SK-N-SH (cell line): ENCODE measurements at places on chromosomes 5 and 9. TPM values are rescaled to one million over a fixed set of nuclear protein-coding genes. Genes with fewer than 3 reads are reported as not detected.

Gene PCDHB11
- 0.41 and 0.61 TPM in 2 replicates for polyA plus RNA-seq

Gene CCL27
- 0.10 TPM in 1 of 2 replicates, not detected in the other for polyA plus RNA-seq

Gene C5orf34
- 2.9 and 3.5 TPM in 2 replicates for polyA plus RNA-seq

Gene CARD9
- polyA plus RNA-seq = 1.1 and 1.7 TPM in 2 replicates

Gene CLTA
- polyA plus RNA-seq = 222 and 260 TPM in 2 replicates

Gene CD74
- 0.15 and 0.26 TPM in 2 replicates for polyA plus RNA-seq

Gene PPP1R2B
- polyA plus RNA-seq = not detected in 2 replicates

Gene IL33
- polyA plus RNA-seq = not detected in 2 replicates

Gene NRARP
- polyA plus RNA-seq = 3.9 and 4.2 TPM in 2 replicates

Gene TAF11L10
- not detected in 2 replicates for polyA plus RNA-seq

DNA sequence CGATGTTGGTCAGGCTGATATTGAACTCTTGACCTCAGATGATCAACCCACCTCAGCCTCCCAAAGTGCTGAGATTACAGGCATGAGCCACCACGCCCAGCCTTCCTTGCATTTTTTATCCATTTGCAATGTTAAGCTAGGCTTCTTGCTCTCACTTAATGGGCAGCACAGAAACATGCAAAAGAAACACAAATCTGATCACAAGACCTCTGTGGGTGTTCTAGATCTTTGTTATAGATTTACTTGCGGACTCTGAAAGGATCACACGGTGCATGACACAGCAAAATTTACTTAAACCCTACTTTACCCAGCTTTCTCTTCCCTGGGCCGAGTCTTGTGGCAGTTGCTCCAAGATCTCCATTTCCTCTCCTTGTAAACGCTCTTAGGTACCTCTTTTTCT, 71.3 kb downstream of the PSAT1 start:
- DNase-seq = no peak

GRCh38 chr9:89835666-89836065, 230.9 kb downstream of the GADD45G start:
- no peak for DNase-seq

DNA sequence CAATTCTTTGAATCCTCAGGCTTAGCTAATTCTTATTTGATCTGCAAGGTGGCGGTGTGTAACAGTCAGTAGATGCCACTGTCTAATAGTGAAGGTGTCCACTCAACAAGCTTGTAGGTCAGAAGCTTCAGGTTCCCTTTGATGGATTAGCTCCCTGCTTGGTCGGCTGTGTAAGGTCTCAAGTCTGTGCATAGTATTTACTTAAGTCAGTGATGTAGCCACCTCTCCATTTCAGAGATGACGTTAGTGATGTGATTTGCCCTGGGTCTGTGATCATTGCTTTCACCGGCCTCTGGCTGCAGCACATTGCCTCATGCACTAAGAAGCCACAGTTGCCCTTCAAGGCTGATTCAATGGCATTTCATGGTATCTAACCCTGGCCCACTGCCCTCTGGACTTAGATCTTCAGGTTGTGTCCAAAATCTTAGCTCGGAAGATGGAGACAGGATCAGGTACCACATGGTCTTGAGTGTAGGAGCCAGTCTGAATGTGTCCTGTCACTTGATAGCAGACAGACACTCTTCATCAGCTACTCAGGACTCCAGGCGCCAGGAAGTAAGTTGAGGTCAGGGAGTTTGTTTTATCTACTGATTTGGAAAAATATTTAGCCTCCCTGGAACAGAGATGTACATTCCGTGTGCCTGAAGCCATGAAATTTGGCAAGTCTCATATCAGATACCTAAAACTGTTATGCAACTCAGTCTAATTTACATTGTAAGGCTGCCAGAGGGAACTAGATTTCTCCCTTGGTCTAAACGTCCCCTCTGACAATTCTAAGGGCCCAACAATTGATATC, 42.9 kb downstream of the SUB1 start:
- no peak for DNase-seq

DNA sequence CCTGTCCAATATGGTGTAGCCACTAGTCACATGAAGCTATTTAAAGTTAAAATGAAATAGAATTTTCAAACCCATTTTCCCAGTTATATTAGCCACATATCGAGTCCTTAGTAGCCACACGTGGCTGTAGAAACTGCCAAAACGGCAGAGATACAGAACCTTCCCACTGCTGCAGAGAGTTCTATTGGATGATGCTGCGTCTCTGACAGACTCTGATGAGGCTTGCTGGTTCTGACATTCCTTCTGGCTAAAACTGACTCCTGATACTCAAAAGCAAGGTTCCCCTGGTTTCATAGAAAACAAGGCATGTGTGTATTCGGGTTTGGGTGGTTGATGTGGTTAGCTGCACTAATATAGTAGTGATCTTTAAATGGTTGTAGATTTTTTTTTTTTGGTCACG, 91.5 kb downstream of the TLE4 start:
- no peak for DNase-seq

DNA sequence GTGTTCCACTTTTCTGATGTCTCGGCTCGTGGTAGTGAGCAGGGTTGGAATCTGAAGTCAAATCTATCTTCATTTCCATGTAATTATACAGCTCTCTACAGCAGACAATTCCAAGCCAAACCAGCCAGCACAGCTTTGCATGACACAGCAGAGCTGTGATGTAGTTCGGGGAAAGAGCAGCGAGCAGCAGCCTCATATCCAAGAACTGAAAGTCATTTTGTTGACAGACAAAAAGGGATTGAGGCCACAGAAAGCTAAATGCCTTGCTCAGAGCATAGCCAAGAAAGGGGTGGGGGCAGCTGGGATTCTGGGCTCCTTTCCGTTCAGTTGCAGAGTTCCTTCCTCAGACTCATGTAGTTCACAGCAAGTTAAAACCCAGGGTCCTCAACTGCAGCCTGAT, 32.1 kb downstream of the LCP2 start:
- no peak for DNase-seq

DNA sequence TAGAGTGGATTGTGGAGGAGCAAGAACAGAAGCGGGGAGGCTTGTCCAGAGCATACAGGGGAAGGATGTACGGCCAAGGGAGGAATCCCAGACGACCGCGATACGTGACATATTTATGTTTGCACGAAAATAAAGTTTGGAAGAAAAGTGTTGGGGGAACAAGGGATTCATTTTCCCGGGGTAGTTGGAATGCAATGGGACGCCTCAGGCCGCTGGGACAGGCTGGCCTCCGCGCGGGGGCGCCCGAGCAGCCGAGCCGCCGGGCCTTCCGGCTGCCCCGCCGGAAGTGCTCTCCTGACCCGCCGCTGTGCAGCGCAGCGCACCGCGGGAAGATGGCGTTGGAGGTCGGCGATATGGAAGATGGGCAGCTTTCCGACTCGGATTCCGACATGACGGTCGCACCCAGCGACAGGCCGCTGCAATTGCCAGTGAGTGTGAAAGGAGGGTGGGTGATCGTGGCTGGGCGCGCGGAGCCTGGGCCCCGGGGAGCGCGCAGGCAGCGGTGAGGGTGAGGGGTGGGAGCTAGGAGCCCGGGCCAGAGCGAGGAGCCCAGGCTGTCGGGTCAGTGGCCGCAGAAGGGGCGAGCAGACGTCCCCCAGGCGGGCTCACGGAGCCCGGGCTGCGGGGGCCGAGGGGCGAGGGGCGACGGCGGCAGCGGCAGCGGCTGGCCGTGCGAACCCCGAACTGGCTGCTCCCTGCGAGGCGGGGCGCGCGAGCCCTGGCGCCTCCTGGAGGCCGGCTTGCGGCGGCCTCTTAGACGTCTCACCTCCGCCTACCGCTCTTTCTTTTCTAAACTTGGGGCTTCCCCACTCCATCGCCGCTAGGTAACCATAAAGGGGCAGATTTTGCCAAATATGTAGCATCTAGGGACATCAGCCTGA, at the start of gene PHAX:
TSS of gene PHAX (plus strand) at position 317 of the 881 bp plus-strand sequence. CDS start at position 333, 16 bp downstream.
- DNase-seq = peak; percentile 94

GRCh38 chr5:151225475-151225874, 1.6 kb upstream of the CCDC69 start:
- DNase-seq = no peak

- DNase-seq = no peak
Observed at GRCh38 chr5:120103495-120103894, 360.6 kb upstream of the PRR16 start.

- DNase-seq = no peak
Observed at GRCh38 chr9:114077162-114077837, 800 bp downstream of the AMBP start.

DNA sequence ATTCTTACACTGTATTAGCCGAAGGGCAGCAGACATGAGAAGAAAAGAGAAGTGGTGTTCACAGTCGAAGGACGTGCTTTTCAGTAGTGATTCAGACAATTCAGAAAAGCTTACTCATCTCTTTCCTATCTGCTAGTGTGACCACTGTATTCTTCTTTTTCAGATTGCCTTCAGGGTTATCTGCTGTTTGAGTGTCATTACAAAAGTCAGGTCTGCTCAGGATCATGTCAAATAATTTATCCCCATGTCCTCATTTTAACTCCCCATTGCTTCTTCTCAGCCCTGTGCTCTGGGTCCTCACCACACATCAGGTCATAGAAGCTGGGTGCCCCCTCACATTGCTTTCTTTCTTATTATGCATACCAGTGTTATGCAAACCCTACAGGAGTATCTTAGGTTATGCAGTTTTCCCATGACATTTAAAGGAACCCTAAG, 394.0 kb downstream of the CETN3 start:
- peak; percentile 30 for DNase-seq

- DNase-seq = no peak
Observed at GRCh38 chr5:159609359-159609758, 279.1 kb upstream of the IL12B start.

- DNase-seq = no peak
Observed at GRCh38 chr9:35519692-35520363, 29.9 kb downstream of the RUSC2 start.

GRCh38 chr5:32539981-32540845, 45.1 kb upstream of the SUB1 start:
- no peak for DNase-seq

DNA sequence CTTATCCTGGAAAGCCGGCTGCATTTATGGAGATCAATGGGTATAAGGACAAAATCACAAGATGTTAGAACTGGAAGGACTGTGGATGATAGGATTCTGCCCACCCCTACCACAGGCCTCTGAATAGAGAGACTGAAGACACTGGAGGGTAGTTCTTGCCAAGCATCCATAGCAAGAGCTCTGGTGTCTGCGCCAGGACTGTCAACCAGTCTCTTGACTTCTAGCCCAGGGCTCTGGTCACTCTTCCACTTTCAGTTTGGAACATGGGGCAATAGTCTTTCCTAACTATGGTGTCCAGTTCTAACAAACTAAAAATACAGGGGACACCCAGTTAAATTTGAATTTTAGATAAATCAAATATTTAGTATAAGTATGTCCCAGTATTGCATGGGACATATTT, 23.4 kb downstream of the LARP1 start:
- DNase-seq = no peak

DNA sequence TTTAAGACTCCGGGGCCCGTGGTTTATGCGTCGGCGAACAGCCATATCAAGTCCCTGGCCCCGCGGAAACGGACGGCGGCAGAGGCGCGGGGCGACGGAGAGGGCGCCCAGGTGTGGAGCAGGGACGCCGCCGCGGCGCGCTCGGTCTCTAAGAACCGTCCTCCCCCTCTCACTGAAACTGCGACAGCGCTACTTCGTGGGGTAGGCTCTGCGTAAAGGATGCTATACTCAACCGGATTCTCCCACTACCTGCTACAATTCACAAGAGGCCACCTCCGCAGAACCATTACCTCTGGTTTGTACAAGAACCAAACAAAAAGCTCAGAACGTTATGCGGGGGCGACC, 404 bp downstream of the MRNIP start:
- DNase-seq = peak; percentile 72

DNA sequence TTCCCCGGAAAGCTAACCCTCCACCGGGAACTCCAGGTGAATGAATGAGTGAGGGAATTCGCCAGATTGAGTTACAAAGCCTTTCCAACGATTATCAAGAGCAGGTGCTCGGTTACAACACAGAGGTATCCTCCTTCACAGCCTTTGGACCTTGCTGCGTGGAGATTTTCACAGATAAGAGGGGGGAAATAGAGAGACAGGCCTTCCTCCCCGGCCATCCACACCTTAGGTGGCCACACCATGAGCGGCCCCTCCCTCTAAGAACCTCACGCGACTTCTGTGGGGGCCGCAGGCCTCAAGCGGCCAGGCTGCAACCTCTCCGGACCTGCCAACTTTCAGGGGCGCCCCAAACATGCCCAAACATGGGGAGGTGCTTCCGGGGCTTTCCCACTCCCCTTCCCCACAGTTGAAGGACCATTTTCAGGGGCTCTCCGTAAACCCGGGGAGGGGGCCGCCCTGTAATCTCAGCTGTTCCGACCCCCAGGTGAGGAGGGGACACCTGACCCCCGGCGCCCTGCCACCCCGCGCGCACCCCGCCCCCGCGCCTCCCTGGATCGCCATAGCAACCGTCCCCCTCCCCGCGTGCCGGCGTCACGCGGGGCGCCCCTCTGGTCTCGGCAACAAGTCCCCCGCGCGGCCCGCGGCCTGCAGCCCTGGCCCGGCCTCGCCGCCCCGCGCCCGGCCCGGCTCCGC, 603 bp downstream of the DENND1A start:
- DNase-seq = no peak

- DNase-seq = no peak
Observed at GRCh38 chr5:1000329-1000728, 8.3 kb upstream of the NKD2 start.

- peak; percentile 63 for DNase-seq
Observed at GRCh38 chr5:76025069-76025468, 58.1 kb upstream of the SV2C start.

DNA sequence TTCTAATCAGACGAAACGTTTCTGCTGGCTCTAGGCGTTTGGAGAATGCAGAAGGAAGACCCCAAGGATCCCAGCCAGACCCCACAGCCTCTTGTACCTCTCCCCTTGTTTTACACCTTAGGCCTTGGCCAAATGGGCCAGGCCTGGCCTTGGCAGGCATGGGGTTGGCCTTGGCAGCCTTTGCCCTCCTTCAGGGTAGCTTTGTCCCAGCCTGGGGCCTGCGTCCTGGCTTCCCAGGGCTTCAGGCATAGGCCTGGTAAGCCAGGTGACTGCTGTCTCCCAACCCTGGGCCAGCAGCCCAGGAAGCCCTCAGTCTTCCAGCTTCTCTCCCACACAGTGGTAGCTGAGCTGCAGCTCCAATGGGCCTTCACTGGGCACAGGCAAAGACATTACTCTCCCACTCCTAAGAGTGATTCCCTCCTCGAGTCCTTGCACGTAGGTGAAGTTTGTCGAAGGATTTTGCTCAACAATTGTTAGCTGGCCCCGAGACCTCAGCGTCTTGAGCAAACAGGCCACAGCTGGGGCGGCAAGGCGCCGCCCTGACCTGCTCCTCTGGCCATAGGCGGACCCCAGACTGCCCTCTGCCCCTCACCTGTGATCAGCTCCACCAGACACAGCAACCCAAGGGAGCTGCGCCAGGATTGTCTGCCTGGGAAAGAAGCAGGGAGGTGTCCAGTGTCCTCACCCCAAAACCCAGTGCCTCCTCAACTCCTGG, 1.1 kb upstream of the PITX1 start:
- DNase-seq = no peak

DNA sequence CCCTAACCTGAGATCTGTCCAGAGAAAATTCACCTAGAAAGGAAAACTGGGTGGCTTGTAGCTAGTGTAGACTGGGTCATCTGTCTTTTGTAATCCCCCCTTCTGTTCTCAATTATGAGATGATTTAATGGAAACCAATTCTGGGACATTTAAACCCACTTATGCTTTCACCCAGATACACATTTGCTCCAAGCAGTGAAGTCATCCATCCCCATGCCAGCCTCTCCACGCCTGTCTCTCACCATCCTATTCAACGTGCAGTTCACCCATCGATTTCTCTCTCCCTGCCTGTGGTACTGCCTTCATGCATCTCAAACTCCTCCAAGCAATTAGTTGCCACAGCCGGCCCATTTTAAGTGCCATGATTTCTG, 1.8 kb downstream of the PHF19 start:
- peak; percentile 77 for DNase-seq

- DNase-seq = no peak
Observed at GRCh38 chr9:127241354-127241753, 23.2 kb upstream of the GARNL3 start.
